ENCODE measurements at places on chromosomes 4 and X. TPM values are rescaled to one million over a fixed set of nuclear protein-coding genes. Genes with fewer than 3 reads are reported as not detected.

The DKC1 gene
- polyA plus RNA-seq, result 50.5 TPM

DNA sequence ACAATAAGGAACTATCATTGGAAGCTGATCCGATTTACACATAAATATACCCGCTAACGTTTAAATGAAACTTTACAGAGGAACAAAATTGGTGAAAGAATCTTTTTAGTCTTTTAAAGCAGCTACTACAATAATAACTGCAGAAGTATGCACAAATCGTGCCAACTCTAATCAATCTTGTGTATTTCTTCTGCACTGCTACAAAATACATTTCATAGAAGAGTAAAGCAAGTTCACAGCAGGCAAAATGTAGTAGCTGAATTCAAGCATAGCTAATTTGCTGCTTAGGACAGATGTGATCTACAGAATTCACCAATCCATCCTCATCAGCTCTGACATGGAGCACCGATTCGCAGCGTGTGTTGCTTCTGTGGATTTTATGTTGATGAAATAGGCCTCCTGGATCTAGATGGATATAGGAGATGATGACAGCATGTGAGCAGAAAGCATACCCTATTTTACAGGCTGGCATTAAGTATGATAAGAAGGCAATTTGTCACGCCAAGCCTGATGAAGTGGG lies 367.3 kb upstream of the FGF13 start:
- no peak for DNase-seq

The PWWP3B gene
- polyA plus RNA-seq, result 0.04 TPM

GRCh38 chrX:16465081-16465876 lies 184.7 kb upstream of the S100G start:
- no peak for DNase-seq

- no peak for DNase-seq
These were observed 37.8 kb upstream of the HPF1 start for GRCh38 chr4:169795585-169795984.

GRCh38 chr4:81149976-81150375 lies 65.0 kb downstream of the PRKG2 start:
- DNase-seq, result no peak

The FGFBP1 gene
- not detected for polyA plus RNA-seq

The CYSLTR1 gene
- not detected for polyA plus RNA-seq

DNA sequence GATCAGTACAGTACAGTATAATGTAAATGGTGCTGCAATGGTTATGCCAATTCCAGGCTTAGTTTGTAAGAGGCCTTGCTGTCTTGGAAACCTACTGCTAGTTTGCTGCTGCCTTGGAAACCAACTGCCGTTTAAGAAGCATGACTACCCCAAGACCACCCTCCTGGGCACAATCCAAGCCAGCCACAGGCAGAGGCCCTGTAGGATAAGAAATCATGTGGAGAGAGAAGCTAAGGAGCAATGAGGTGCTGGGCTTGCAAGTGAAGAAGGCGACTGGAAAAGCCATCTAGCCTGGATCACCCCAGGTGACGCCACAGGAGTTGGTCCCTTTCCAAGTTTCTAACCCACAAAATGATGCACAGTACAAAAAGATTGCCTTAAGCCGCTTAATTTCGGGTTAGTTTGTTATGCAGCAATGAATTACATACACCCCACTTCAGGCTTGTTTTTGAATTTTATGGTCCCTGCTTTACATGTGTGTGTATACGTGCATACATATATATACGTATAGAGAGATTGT lies 16.9 kb downstream of the ZFP42 start:
- DNase-seq, result no peak

The HSPA4L gene
- polyA plus RNA-seq, result 4.9 TPM

The MAGEC3 gene
- polyA plus RNA-seq, result not detected

Data from AG04450 (cell line).